Fibroblast of the aortic adventitia (primary cell): ENCODE measurements at places on chromosomes 7 and 10. TPM values are rescaled to one million over a fixed set of nuclear protein-coding genes. Genes with fewer than 3 reads are reported as not detected.
A peak's percentile ranks its signal among the peaks of the same experiment; 100 is the strongest.

DNA sequence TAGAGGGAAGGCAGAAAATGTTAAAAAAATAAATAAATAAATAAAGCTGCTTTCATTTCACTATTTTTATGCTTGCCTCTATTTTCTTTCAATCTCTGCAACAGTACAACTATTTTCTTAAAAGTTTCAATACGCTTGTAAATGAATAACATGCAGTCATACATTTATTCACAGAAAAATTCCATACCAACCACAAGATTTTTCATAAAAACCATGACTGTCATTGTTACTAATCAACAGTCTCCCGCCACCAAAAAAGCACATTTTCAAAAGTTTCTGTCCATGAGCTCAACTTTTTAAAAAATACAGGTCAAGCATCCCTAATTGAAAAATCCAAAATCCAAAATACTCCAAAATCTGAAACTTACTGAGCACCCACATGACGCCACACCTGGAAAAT is 5.3 kb downstream of the PARD3 start:
- DNase-seq: peak; percentile 7

DNA sequence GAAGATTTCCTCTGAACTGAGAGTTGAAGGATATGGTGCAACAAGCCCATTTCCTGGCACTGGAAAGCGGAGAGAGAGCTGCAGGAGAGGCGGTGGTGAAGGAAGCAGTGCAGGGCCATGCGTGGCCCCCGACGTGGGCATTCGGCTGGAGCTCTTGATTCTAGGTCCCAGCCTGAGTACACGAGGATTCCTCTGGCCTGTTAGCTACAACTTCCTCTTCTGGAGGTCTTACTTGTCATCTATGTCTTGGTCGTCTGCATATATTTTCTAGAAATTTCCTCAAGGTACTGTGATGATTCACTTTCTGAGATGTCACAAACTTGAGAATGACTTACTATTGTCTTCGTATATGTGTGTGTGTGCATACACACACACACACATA is 59.2 kb upstream of the JAZF1 start:
- DNase-seq: no peak

The ANKRD61 gene
- not detected in 2 replicates for total RNA-seq

- DNase-seq: no peak
Observed at GRCh38 chr10:113517165-113517900, 35.5 kb upstream of the HABP2 start.

The CALCR gene
- not detected in 2 replicates for total RNA-seq

The C7orf33 gene
- total RNA-seq: not detected in 2 replicates

The EMX2 gene
- 0.18 and 1.1 TPM in 2 replicates for total RNA-seq

DNA sequence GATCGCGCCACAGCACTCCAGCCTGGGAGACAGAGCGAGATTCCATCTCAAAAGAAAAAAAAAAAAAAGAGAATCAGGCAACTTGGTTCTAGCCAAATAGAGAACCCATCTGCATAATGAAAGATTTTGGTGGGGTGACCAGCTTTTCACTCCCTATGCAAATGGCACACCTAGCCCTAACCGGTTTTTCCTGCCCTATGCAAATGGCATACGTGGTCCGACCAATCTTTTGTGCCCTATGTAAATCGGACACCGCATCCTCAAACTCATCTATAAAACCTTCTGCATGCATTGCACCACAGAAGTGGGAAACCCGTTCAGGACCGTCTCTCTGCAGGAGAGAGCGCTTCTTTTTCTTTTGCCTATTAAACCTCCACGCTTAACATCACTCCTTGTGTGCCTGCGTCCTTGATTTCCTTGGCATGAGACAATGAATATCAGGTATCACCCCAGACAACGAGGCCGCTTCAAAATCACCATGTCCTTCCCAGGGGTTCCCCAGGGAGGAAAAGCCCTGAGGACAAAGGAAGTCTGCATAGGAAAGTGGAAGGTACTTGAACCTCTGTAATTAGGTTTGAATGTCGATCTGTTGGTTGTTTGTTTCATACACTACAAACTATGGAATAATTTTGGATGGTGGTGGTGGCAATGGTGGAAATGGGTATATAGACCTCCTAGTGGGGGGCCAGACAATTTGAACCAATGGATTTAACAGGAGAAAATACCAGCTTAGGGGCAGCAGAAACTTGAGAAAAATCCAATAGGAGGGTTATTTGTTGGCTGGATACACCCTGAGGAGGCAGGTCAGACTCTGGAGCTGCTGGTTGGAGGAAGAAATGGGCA is 396.2 kb downstream of the TYW1 start:
- no peak for DNase-seq

GRCh38 chr7:96331233-96331632 is 9.3 kb upstream of the SLC25A13 start:
- DNase-seq: no peak

DNA sequence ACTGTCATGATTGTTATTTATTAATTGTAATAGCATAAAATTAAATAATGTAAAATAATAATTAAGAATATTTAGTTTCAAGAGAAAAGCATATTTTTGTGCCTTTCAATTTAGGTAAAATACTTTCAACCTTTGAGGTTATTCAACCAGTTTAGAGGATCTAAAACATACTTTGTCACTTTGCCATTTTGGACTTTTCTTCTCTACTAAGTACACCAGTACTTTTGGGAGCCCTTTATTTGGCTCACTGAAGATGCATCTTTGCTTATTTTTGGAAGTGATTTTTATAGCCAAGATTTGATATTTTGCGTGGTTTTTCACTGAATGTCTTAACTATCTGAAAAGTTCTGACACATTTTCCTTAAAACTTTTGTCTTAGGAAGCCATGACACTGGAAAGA is 860.5 kb downstream of the SORCS1 start:
- DNase-seq: no peak

The POLD2 gene
- 66.6 and 87.9 TPM in 2 replicates for total RNA-seq

The STRIP2 gene
- total RNA-seq: 2.5 and 6.9 TPM in 2 replicates

DNA sequence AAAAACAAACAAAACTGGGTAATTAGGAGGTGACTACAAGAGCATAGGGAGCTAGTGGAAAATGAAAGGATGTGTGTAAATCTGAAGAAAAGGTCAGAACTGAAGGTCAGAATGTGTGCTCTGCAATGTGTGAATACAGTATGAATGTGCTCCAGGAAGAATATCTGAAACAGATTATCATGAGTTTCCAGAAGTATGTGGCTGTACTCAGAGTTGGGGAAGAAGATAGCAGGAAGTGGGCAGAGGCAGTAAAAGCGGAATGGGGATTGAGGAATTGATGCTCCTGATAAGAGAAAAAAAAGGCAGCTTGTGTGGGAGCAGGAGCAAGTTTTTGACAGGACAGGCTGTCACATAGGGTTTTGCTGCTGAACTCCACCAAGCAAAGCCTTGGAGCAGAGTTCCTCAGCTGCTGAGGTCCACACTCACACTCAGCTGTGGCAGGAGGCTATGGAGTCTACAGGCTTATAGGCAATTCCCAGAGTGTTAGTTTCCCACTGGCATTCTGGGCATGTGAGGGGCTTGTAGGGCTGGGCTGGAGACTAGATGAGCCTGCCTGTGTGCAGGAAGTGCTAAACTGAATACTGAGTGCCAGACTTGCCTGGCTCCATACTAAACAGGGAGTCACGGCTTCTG is 22.9 kb downstream of the H2AZ2 start:
- no peak for DNase-seq

The EVX1 gene
- not detected in 2 replicates for total RNA-seq

DNA sequence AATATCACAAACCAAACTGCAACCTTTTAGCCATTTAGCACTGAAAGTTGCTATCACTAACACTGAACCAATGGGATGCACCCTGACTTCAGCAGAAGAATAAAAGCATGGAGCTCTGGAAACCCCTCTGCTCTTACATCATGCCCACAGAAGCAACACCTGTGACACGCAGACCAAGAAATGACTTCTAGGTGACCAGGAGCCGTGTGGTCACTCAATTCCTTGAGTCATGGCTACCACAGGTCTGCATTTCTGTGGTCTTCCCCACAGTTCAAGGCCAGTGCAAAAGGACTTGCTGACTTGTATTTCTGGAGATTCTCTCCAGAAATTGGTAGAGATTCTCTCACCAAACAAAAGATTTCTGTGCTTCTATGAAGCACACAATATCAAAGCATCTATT is 38.3 kb downstream of the NRCAM start:
- no peak for DNase-seq

The LRRC61 gene
- total RNA-seq: 0.09 and 2.2 TPM in 2 replicates

The PKD1L1 gene
- under 0.01 TPM in 2 replicates for total RNA-seq

The SPDYE8 gene
- total RNA-seq: not detected in 2 replicates

The GTPBP4 gene
- total RNA-seq: 26.5 and 81.8 TPM in 2 replicates

- DNase-seq: peak; percentile 44
Observed at GRCh38 chr10:49164559-49165188, 23.5 kb downstream of the TMEM273 start.

GRCh38 chr10:103613616-103614015 is 120.1 kb downstream of the NEURL1 start:
- DNase-seq: no peak
